ENCODE measurements at places on chromosomes 2 and 18.
A peak's percentile ranks its signal among the peaks of the same experiment; 100 is the strongest.

DNA sequence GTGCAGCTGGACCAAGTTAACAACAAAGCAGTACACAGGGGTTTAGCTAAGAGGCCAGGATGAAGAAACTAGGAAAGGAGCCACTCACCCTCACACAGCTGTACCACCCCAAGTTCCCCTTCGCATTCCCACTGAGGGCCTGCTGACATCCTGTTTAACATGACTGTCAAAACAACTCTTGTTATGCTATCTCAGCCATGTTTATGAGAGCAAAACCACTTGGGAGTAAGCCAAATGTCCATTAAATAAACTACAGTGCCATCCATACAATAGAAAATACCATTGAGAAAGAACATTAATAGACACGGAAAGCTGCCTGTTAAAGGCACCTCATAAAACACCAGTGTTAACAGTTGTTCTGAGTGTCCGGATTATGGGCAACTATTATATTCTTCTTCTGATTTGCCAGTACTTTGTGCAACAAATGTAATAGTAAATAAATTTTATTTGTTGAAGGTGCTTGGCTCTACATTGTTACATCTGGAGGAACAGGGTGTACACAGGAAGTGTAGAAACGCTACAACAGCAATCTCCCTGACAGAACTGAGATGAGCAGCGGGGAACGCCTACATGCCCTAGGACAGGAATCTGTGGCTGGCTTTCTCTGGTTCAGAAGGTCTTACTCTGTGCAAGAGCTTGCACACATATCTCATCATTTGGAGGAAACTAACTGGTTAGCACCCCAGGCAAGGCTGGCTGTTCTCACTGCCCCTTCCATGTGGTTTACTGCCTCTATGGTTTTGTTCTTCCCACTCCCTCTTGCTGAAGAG is 85.6 kb downstream of the EHD3 start:
- DNase-seq: peak; percentile 78

DNA sequence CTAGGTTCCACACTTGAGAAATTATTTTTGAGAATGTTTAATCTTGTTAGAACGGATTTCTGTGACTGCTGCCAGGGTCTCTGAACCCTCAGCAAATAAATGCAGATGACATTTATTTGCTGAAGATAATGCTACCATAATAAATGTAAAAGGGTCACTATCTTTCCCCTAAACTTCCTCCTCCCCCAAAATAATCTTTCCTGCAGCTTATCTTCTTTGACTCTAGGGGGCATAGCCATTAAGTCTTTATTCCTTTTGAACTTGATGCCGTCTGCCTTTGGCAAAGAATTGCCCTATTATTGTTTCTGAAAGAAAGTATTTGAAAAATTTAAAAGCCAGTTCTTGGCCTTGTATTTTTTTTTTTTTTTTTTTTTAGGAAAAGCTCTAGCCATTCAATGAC is 63.6 kb upstream of the ACSL3 start:
- peak; percentile 22 for DNase-seq

DNA sequence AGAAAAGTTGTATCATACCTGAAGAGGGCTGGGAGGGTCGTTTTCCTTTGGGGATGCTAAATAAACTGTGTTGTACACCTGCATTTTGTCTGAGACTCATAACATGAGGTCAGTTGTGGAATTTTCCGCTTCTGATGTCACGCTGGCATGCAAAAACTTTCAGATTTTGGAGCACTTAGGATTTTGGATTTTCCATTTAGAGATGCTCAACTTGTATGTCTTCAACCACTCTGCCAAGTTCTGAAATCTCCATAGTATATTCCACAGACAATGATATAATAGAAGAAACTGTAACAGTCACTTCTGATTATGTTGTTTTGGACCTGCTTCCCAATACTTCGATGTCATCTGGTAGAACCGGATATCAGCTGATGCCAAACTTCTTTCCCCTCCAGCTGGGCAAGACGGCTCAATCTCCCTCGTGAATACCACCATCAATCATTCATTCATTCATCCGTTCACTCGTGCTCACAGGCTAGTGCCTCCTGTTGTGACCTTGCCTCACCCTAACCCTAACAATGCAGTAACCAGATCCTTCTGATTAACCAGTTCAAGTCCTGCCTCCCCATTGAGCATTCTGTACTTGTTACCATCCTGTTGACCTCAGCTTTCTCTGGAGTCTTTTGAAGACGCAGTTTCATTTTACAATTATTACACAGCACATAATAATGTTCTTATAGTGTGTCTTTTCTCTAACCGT is 5.3 kb upstream of the PLEKHH2 start:
- DNase-seq: no peak

GRCh38 chr18:42025491-42025890 is 70.5 kb downstream of the PIK3C3 start:
- DNase-seq: no peak

DNA sequence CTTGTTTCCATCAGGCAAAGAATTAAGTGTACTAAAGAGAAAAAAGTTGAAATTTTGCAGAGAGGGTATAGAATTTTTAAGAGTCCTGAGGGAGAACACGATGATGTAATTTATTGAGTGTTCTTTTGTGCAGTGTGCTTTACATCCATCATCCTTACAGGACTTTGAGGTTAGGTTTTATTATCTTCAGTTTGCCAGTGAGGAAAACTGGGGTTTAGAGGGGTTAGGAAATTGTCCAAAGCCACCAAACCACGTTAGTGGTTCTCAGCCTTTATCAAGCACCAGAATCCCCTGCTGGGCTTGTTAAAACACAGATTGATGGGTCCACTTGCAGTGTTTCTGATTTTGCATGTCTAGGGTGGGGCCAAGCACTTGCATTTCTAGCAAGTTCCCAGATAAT is 277.5 kb downstream of the KCNS3 start:
- no peak for DNase-seq

DNA sequence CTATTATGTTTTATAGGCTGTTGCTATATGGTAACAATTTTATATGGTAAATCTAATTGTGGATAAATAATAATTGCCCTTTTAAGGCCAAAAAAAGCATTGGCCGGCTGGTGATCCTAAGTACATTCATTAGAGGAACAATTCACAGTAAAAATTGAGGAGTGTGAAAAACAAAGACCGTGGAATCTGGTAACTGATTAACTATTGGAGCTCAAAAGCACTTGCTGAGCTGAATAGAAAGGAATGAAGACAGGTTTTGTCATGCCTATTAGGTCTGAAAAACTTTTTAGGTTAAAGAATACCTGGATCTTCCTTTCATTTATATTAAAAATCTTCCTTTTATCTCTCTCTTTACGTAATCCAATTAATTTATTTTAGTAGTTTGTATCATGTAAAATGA is 18.5 kb upstream of the RBBP8 start:
- no peak for DNase-seq

DNA sequence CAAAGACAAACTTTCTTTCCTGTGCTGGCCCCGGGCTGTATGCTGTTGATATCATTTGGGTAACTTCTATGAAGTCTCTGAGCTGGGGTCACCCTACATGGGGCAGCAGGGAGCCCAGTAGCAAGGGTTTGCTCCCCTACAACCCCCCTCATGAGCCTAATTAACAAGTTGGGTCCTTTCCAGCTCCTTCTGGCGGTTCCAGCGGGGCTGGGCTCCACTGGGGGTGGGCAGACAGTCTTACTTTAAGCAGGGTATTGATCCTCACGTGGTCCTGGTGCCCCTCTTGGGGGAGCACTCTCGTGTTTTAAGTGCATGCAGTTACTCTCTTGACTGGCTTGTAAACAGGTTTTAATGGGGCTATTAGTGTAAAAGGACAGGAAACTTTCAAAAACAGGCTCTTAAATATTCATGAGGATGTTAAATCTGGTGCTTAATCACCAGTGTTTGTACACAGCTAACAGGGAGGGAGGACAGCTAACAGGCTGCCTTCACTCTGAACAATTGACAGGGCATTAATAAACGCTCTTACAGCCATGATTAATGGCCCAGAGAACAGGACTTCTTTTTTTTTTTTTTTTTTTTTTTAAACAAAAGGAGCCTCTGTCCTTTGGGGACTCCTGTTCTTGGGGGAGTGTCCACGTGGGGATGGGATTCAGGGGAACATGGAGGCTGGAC is 36.6 kb upstream of the SKOR2 start:
- no peak for DNase-seq

- no peak for DNase-seq
These were observed 5.8 kb upstream of the MTA3 start for GRCh38 chr2:42562474-42563144.

DNA sequence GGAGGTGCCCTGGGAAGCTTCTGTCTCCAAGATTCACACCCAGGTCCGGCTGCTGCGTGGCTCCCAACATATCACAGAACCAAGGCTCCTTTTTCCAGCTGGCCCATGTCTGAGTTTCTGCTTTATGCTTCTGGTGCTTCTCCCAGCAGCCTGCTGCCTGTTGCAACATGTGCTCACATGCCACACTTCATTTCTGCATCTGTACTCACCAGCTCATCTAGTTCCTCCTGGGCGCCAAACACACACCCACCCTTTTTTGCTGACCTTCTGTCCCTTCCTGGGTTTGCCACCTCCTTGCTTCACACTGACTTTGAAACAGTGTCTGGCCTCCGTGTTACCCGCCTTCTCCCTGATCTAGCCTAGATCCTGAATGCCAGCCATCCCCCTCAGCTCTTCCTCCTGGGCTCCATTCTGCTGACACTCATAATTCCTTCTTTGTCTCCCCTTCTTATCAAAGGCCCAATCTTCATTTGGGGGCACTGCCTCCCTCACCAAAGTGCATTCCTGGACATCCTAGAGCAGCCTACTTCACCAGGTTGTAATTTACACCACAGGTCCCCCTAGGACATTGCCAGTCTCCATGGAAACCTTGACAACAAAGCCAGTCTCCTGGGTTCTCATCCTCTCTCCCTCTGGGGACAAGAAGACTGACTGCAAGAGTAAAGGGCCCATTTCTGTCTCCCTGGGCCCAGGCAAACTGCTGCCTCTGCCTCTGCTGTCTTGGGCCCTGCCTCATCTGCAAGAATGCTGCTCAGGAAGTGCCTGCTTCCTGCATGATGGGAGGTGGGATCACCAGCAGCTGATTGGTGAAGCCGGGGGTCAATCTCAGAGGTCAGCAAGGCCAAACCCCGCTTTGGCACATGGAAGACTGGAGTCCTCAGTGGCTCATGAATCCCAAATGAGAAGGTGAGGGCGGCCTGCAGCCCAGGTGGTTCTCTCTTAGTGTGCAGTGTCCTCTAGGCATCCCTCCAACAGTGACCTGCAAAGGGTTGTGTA is 13.9 kb upstream of the PROM2 start:
- DNase-seq: peak; percentile 81

- DNase-seq: peak; percentile 84
These were observed at the start of gene VWA3B for GRCh38 chr2:98086491-98087446. Gene VWA3B (plus strand): TSS chr2:98087167. CDS start chr2:98093093, 5,926 bp downstream.

DNA sequence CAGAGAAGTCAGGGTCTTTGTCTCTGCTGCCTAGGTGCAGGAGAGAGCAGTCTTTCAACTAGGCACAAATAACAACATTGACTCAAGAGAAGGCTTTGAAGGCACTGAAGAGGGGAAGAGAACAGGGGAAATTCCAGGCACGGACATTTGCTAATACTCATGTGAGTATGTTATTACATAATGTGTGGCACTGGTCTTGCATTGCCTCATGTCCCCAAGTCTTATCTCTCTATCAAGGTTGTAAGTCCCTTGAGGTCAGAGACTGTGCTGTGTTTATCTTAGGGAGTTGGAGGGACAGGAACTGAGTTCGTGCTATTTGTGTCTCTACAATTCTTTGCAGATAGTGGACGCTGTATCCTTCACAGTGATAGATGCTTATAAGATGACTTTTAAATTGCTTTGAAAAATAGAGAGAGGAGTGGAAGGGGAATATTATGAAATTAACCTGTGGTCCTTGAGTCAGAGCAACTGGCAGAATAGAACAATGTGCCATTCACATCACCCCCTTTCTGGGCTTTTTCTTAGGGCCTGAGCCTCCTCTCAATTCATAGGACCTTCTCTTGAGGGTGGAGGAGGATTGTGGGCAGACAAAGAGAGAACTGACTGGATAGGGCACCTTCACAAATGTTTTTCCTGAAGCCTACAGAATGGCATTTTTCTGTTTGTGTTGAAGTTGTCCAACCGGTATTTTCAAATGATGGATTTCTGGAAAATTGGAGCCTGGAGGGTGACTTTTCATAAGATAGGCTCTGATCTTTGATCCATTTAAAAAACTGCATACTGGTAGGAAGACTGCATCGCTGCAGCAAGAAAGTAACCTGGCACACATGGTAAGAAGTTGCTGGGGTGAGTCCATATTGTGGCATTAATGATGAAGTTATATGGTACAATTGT is 96.6 kb upstream of the CXCR4 start:
- DNase-seq: peak; percentile 89

GRCh38 chr2:169259402-169259801 is 102.9 kb downstream of the LRP2 start:
- no peak for DNase-seq

GRCh38 chr2:10457846-10458598 is 9.9 kb upstream of the ODC1 start:
- no peak for DNase-seq

- DNase-seq: no peak
These were observed 109.9 kb upstream of the OTOS start for GRCh38 chr2:240250150-240250984.

- DNase-seq: no peak
These were observed 3.5 kb upstream of the HAAO start for GRCh38 chr2:42795841-42796301.

DNA sequence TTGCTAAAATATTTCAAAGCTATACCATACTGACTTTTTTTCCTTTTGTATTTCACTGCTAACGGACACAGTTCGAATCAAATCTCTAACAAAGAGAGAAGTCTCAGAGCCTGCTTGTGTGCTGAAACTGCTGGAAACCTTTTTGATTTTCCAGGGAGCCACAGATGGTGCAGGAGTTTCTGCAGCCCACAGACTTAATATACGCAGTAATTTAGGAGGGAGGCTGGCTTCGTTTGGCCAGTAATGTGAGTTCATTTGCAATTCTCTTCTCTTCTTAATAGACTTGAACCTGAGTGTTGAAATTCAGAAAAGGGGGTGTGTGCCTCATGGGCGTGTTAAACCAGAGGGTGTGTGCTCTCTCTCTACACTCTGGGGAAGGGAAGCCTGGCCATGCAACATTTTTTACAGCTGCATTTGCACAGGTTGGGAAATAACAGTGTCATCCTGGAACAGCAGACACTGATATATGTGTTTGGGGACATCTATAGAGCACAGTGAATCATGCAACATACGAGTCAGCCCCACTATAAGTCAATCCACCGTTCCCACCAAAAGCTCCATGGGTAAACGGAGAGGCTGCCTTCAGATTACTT is 333.0 kb downstream of the CLIP4 start:
- peak; percentile 25 for DNase-seq

DNA sequence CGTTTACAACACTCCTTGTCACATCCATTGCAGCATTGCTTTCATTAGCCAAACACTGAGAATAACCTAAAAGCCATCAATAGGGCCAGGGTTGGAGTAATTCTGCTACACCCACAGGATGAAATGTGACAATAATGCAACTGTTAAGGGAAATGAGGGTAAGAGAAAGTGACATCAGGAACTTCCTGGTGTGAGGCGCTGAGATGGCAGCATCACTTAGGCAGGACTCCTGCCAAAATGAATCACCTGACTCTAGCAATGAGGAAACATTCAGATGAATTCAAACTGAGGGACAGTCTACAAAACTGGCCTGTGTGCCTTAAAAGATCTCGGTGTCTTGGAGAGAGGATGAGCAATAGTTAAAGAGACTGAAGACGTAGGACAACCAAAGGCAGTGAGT is 115.6 kb upstream of the AGAP1 start:
- no peak for DNase-seq

- DNase-seq: no peak
These were observed 262.3 kb downstream of the TRIB2 start for GRCh38 chr2:12979066-12979465.

Data from suppressor macrophage treated with lipopolysaccharide for 4 hours (primary cell).